Cardiac fibroblast (primary cell): ENCODE measurements at places on chromosomes 7 and 10.

GRCh38 chr7:104241538-104242209, 33.9 kb upstream of the ORC5 start:
- DNase-seq, result no peak

DNA sequence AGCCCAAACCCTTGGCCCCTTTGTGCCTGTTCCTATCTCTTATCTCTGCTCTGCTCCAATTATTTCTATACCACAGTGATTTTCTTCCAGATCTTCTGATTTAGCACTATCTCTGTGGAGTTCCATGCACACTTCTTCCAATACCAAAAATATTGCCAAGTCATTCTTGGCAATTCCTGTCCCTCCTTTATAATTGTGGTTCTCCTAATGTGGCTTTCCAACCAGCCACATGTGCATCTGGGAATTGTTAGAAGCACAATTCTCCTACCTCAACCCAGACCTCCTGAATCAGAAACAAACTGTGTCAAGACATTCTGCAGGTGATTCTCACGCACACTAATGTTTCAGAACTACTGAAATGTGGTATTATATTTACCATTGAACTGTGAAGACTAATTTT, 447.8 kb upstream of the IGFBP3 start:
- DNase-seq, result no peak

GRCh38 chr10:67225226-67225625, 299.4 kb downstream of the LRRTM3 start:
- DNase-seq, result no peak

- DNase-seq, result no peak
These were observed 55.2 kb downstream of the PWWP2B start for GRCh38 chr10:132452216-132452650.

DNA sequence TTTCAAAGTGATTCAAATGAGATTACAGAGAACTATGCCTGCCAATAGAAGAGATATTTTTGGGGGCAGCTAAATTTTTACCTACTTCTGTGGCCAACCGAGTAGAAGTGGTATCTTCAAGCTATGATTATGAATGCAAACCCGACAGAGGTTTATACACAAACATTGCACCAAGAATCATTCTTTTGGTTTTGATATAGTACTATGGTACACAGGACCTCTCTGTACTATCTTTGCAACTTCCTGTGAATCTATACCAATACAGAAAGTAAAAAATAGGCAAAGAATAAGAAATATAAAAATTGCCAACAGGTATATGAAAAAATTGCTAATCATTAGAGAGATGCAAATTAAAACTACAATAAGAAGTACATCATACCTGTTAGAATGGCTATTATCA, 103.2 kb upstream of the VIPR2 start:
- no peak for DNase-seq

DNA sequence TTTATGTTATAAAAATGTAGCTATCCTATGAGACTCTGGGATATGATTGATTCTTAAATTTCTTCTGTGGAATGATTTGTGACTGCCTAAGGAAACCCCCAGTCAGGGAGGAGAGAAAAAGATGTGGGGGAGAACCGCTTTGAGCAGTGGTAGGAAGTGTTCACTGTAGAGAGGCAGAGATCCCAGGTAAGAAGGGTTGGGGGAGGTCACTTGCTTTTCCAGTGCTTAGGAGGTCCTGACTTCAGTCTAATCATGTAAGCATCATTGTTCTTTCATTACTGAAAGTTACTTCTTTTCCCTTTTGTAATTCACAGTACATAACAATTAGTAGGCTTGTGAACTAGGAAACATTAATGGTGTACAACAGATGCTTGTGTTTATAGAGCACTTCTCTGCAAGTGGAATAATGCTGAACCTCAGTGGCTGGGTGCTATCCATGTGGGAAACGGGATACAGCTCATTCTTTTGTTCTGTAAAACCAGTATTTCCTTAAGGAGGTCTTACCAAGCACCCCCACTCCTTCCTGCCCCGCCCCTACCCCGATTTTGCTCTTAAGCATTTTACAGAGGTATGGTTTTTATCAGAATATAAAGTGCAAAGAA, 165.4 kb downstream of the ST7 start:
- no peak for DNase-seq

DNA sequence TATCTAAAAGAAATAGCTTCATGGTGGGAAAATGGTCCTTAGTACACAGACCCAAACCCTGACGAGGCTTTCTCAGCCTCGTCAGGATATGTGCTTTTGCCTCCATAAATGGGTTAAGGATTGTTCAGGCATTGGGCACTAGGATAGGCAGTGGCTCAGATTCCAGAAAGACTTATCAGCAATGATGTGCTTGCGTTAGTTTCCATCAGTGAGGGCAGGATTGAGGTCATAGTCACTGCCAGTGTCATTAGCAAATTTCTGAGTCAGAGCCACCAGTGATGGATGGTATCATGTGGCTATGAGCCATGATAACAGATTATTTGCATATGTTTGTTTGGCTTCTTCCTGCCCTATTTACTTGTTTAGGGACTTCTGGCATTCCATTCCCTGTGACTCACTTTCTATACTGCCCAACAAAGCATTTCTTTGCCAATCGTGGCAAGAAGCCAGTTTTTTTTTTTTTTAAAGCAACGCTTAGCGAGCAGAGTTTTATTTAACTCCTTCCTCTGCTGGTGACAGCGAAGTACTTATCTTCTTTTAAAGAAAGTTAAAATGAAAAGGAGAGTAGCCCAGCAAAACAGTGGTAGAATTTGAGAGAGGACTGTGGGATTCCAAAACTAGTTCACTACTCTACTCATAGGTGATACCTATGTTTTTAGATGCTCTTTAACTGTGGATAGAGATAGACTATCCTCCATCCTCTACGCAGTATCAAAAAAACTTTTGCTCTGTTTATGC, 44.4 kb downstream of the MYPN start:
- DNase-seq, result peak; percentile 98

- no peak for DNase-seq
These were observed 45.2 kb upstream of the MSMB start for GRCh38 chr10:46091080-46091827.

- no peak for DNase-seq
These were observed 7.5 kb downstream of the MRPL43 start for GRCh38 chr10:100979791-100980272.

DNA sequence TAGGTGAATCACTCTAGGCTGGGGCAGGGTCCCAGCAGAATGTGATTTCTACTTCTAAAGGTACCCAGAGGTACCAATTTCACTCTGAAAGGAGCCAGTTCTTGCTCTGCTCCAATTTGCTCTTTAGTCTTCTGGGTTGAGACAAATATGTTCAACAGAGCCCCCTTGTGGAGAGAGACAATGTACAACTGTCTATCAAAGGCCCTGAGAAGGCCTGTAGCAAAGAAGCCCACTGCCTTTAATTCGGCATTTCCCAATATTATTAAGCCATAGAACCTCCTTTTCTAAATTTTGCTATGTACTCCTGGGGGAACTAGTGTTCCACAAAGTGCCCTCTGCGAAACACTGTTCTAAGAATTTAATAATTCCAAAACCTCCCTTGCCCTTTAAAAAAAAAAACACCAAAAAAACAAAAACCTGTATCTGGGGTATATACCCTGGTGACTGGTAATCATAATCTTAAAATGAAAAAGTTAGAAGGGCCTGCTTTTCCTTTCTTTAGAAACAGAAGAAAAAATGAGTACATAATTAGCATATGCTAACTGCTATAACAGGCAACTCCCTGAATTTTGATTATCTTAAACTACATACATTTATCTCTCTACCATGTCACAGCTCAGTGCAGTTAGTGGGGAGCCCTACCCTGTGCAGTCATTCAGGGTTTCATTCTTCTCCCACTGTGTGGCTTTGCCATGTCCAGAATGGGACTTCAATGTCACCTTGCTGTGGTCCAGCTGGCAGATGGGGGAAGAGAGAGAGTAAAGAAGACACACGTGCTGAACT, 160.9 kb upstream of the BMPER start:
- DNase-seq, result peak; percentile 54

GRCh38 chr10:119024882-119025281, 4.6 kb upstream of the NANOS1 start:
- DNase-seq, result no peak

DNA sequence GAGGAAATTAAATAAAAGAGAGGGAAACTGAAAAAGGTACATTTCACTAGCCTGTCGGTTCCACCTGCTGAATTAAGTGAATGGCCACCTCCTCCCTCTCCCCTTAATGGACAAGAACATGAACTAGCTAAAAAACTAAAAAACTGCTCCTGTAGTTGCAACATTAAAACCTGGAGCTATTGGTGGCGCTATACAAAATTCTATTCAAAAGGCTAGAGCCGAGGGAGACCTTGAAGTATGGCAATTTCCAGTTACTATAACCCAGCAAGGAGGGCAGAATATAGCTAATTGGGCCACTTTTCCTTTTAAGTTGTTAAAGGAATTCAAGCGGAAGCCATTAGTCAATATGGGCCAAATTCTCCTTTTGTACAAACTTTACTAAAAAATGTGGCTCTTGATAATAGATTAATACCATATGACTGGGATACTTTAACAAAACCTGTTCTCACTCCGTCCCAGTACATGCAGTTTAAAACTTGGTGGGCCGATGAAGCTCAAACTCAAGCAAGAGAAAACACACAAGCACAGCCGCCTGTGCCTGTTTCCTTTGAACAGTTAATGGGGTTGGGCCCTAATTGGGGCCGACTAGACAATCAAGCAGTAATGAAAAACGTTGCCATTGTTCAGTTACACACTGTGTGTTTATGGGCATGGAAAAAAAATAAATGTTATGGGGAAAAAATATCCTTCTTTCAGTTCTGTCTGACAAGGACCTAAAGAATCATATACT, 6.5 kb upstream of the CHST3 start:
- no peak for DNase-seq

- no peak for DNase-seq
These were observed 725.2 kb upstream of the CELF2 start for GRCh38 chr10:10292501-10292900.

DNA sequence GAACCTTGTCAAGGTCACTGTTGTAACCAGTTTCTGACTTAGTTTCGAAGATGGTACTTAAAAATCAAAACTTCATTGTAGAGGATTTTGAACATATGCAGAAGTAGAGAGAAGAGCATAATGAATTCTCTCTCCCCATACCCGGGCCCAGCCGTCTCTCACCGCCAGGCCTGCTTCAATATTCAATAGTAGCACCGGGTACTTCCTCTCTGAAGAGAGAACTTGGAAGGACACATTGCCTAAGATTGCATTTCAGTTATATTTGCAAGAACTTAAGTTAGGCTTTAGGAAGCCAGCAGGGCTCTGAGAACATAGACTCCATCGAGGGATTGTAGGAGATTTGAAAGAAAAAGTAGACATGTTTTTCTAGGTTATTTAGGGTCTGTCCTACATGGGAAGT, 19.1 kb downstream of the LMTK2 start:
- DNase-seq, result no peak

DNA sequence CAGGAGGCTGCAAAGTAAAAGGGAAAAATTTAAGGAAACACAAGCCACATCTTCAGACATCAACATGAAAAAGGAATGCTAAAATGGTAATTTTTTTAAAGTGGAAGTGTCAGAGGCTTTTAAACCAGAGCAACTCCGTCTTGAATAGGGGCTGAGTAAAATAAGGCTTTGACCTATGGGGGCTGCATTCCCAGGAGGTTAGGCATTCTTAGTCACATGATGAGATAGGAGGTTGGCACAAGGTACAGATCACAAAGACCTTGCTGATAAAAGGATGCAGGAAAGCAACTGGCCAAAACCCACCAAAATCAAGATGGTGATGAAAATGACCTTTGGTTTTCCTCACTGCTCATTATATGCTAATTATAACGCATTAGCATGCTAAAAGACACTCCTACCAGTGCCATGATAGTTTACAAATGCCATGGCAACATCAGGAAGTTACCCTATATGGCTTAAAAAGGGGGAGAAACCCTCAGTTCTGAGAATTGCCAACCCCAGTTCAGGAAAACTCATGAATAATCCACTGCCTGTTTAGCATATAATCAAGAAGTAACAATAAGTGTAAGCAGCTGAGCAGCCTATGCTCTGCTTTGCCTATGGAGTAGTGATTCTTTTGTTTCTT, 128.3 kb downstream of the SKAP2 start:
- no peak for DNase-seq

DNA sequence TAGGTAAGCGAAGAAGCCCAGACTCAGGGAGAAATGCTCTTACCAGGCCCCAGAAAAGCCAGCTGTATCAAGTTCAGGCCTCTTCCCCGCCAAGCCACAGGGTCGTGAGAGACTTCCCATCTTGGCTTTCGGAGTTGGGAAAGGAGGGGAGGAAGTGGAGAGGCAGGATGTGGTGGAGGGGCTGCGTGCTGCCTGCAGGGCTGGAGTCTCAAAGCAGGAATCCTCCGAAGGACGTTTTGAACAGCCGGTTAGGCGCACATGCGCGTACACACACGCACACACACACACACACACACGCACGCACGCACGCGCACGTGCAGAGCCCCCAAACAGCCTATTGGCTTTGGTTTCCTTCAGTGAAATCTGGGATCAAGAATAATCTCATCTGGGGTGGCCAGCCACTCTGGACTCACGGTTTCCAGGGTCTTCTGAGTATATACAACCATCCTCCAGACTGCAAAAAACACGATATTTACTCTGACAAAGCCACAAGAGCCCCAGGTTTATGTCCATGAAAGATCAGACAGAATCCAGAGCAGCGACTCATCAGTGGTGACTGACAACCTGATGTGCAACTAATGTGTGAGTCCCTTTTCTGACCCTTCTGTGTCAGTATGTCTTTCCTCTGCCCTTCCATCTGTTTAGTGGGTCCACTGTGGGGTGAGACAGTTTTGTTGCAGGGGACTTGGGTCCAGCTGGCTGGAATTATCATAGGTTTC, 115.0 kb upstream of the ZNF438 start:
- DNase-seq, result peak; percentile 81

DNA sequence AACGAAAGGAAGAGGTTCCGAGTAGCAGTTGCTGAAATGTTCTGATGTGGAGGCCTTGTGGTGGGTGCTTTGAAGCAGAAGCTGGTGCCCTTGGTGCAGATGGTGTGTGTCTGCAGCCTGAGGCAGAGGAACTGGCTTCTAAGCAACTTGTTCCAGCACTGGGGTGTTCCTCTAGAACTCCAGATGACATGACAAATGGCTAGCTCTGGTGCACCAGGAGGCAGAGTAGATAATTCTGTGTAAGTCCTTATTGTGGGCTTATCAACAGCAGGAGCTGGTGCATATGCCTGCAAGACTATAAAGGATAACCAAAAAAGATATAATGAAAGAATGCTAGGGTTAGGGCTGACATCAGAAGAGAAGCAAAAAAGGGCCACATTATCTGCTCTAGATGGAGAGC, 76.5 kb downstream of the ARL5B start:
- DNase-seq, result no peak

DNA sequence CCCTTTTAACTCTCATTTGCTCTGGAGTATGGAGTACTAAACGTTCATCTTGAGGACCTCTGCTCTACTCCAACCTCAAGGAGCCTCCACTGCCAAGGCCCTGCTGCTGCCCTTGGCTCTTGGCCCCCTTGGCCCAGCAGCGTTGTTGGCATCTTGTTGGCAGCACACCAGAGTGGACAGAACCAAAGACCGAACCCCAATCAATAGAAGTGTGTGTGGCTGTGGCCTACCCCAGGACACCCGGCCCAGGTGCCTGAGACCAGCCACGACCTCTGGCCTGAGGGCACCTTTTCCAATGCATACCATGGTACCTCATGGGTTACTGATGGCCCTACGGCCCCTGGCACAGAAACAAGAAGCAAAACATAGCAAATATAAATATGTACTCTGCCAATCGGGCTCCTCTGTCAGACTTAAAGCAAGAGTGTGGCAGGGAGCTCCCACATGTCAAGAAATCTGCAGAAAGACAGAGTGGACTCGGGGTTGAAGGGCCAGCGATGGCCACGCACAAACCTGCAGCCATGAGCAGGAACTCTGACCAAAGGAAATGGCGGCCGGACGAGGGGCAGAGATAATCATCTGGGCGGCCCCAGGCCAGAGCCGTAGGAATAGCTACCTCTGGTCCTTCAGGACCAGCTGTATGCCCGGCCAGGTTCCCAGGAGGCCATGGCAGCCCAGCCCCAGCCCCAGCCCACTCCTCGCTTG, 2.9 kb downstream of the NPC1L1 start:
- no peak for DNase-seq
